ENCODE measurements at places on chromosomes 11 and 22.

DNA sequence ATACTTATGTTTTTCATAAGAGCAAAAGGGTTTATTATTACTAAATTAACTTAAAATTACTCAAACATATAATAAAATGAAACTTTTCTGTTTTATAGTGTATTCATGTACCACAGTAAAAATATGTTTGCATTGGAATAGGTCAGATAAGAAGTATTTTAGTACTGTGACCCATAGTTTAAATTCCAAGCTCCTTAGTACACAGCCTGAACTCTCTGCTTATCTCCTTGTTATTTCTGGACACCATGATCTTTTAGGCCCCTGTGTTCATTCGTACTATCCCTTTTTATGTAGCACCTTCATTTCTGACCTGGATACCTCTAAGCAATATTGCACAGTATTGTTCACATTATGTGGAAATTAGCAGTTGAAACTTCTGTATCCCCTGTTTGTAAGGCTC lies 296.7 kb upstream of the SYN3 start:
- no peak for DNase-seq

DNA sequence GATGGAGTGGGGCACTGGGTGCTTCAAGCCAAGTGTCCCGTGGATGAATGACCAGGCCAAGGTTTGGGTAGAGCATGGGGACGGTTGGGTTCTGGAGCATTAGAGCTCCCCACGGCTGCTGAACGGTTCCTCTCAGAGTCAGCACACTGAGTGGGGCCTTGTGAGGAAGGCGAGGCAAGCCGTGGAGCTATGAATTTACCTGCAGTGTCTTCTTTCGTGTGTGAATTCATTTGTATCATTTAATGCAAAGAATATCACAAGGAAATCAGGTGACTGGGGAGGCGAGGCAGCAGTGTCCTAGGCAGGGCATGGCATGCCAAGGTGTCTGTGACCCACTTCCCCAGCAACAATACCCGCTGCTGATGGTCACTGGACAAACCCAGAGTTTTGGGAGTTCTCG lies 343.5 kb upstream of the B3GAT1 start:
- DNase-seq: no peak

GRCh38 chr22:48957987-48958321 lies 869.7 kb downstream of the BRD1 start:
- DNase-seq: no peak

- no peak for DNase-seq
These were observed 1.1 kb upstream of the RPLP2 start for GRCh38 chr11:808427-809286.

- no peak for DNase-seq
These were observed 590 bp upstream of the IFITM10 start for GRCh38 chr11:1750840-1751530.

DNA sequence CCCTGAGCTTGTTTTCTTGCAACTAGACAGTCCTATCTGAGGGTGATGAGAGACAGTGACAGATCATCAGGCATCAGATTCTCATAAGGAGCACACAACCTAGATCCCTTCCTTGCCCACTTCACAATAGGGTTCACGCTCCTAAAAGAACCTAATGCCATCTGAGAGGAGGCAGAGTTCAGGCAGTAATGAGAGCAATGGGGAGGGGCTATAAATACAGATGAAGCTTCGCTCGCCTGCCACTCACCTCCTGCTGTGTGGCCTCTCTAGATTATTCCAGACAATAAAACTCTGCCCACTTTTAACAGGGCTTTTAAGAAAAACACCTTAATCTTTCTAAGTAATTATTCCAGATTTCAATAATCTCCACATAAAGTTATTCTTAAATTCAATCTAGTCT lies 43.9 kb upstream of the PAK1 start:
- DNase-seq: no peak

- no peak for DNase-seq
These were observed 48.8 kb downstream of the SPECC1L start for GRCh38 chr22:24319451-24319850.

GRCh38 chr11:46594374-46594700 lies 514 bp upstream of the AMBRA1 start:
- DNase-seq: no peak

DNA sequence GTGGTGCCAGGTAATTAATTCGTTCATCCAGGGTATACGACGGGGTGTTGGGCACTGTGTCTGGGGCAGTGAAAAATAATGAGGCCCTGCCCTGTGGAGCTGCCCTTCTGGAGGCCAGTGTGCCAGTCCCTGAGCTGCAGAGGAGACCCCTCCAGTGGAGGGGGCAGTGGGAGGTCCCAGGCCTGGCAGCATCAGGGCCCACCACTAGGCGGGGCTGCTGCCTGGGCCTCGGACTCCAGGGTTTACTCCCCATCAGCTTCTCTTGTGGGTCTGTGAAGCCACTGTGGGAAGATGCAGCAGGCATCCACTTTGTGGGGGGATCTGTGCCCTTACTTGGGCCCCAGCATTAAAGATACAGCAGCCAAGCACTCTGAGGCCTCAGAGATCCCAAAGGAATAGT lies 17.4 kb upstream of the TMPRSS6 start:
- no peak for DNase-seq

DNA sequence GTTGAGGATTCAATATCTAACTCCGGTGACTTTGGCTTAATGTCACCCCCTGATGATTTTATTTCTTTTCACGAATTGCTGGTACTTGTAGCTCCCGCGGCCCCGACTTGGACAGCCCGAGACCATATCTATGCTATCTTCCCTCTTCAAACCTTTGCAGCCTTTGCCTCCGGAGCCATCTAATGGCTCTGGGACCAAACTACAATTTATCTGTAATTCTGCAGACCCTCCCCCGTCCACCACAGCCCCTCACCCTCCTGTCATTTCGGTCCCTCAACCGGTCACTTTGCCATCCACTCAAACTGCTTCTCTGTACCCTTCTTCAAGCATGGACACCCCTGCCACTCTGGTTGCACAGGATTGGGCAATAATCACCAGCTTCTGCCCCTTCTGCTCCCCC lies 25.7 kb upstream of the ALDH3B2 start:
- DNase-seq: no peak

- DNase-seq: no peak
These were observed 21.1 kb downstream of the FXYD6 start for GRCh38 chr11:117855186-117855845.

GRCh38 chr11:65542738-65543390 lies 15.3 kb downstream of the LTBP3 start:
- DNase-seq: no peak

GRCh38 chr11:131530407-131530806 lies 160.0 kb downstream of the NTM start:
- DNase-seq: no peak

DNA sequence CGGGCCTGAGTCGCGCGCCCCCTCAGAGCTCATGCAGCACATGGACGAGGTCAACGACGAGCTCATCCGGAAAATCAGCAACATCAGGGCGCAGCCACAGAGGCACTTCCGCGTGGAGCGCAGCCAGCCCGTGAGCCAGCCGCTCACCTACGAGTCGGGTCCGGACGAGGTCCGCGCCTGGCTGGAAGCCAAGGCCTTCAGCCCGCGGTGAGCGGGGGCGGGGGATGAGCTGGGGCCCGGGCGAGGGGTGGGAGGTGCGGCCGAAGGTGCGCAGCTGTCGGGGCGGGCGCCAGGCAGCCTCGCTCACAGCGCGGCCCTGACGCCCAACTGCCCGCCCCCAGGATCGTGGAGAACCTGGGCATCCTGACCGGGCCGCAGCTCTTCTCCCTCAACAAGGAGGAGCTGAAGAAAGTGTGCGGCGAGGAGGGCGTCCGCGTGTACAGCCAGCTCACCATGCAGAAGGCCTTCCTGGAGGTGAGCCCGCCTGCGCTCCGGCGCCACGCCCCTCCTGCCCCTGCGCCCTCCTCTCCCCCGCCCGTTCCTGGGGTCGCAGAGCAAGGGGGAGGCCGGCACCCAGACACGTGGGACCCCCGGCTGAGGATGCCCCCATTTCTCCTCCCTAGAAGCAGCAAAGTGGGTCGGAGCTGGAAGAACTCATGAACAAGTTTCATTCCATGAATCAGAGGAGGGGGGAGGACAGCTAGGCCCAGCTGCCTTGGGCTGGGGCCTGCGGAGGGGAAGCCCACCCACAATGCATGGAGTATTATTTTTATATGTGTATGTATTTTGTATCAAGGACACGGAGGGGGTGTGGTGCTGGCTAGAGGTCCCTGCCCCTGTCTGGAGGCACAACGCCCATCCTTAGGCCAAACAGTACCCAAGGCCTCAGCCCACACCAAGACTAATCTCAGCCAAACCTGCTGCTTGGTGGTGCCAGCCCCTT lies 20.5 kb downstream of the EPS8L2 start:
- peak; percentile 68 for DNase-seq

DNA sequence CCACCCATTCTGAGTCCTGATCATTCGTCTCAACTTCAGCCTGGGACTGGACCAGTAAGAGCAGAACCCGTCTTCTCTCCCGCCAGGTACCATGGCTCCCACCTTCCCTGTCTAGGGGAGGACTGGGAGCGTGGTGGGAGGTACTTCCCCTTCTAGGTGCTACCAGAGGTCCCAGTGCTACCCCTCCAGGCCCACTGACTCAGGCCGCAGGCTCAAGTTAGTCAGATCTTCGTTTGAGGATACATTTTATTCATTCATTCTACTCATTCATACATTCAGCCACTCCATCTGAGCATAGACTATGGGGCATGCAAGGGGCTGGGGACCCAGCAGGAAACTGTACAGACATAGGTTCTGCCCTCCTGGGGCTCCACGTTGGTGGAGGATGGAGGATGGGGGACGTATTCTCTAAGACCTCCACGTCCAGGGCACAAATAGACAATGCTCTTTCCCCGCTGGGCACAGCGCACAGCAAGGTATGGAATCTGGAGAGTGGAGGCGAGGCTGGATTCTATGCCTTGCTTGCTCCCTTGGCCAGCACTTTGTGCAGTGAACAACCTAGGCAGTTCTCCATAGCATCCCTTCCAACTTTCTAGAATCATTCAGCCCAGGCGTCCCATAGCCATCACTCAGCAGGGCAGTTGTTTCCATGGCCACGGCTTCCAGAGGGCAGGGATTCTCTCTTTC lies 1.0 kb upstream of the RAB3IL1 start:
- no peak for DNase-seq

DNA sequence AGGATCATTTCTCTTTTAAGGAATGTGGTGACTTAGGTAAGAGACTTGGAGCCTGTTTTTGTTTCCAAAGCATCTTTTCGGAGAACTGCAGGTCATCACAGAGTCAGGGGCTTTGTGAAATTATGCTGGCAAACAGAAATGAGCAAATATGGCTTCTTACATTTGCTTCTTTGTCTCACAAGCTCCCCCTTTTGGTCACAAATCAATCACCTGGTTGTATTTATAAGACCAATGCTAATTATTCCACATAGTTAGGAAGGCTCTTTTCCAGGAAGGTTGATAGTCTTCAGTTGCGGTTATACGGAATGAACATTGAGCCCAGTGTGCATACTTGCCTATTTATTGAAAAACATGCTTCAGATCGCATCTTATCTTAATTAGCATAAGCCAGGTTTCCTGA lies 34.6 kb upstream of the CEP126 start:
- DNase-seq: peak; percentile 3

GRCh38 chr22:24801901-24802465 lies 4.0 kb upstream of the SGSM1 start:
- DNase-seq: no peak

DNA sequence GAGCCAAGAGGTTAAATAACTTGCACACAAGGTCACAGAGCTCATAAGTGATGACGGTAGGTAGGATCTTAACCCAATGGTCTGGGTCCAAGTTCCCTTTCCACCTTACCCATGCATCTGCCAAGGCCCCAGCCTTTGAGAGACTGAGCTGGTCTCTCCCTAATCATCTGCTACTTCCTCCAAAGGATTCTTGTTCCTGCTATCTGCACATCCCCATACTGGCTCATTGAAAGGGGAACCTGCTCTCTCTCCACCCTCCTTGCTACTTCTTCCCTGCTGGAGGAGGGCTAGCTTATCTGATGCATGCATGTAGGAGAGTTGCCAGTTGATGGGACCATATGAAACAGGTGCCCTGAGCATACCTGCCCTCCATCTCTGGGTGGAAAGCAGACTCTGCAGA lies 47.7 kb downstream of the COMMD9 start:
- DNase-seq: no peak

- DNase-seq: no peak
These were observed 17.9 kb downstream of the SLC43A1 start for GRCh38 chr11:57497303-57498247.

GRCh38 chr11:60840470-60841430 lies 1.2 kb upstream of the CCDC86 start:
- no peak for DNase-seq

DNA sequence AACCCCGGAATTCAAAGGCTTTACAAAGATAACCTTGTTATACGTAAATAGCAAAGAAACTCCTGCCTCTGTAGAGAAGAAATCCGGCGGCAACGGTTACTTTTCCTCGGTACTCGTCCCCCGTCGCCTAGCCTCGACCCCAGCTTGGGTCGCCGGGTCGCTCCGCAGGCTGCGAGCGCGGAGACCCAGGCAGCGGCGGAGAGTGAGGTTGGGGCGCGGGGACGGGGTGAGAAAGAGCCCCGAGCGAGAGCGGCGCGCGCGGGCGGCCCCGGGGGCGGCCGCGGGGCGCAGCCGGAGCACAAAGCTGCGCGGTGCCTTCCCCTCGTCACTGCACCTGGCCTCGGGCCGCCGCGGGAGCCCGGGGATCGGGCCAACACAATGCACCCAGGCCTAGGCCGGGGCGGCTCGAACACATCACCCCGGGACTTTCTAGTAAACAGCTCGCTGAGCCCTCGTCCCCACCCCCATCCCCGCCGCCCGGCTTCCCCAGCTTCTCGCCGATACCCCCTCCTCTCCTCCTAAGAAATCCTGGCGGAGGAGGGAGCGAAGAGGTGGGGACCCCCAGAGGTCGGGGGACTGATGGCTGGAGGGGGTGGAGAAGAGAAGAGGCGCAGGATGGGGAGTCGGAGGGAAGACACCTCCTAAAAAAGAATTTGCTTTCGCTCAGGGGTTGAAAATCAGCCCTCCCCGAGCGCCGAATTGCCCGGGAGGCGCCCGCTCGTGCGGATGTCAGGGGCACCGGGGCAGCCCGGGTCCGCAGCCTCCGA lies 845 bp downstream of the MPPED2 start:
- DNase-seq: no peak

GRCh38 chr11:92332986-92333385 lies 108.4 kb downstream of the FAT3 start:
- DNase-seq: no peak

- DNase-seq: peak; percentile 79
These were observed 5.4 kb downstream of the FADS2 start for GRCh38 chr11:61833471-61833870.

- DNase-seq: no peak
These were observed 36.6 kb downstream of the RPS6KA4 start for GRCh38 chr11:64395545-64396078.

- DNase-seq: peak; percentile 58
These were observed at the start of gene FAM89B for GRCh38 chr11:65572356-65573051. Gene FAM89B, plus strand, starts transcription at chr11:65572538. Its CDS starts 132 bp downstream, at chr11:65572670.

DNA sequence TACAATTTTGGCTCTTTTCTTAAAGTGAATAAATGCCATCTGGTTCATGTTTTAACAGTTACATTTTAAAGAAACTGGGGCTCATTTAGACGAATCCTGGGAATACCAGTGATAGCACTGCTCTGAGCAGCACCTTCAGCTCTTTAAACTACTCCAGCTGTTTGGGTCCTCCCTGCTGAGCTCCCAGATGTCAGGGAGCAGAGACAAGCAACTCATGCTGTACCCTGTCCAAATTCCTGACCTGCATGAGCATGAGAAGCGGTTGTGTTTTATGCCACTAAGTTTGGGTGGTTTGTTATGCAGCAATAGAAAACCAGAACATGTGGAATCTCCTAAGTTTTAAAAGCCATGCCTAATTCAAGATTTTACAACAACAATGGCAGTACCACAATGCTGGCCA lies 90.0 kb downstream of the FDX1 start:
- no peak for DNase-seq
